ENCODE measurements at places on chromosomes 2 and 18.

- no peak overlapping the region for H3K27ac ChIP-seq
- H3K4me1 ChIP-seq, result no peaks in the 10 kb centered on the region
- H3K27me3 ChIP-seq, result no peaks in the 10 kb centered on the region
- H3K36me3 ChIP-seq, result no peaks in the 10 kb centered on the region
- no peak overlapping the region for H3K4me3 ChIP-seq
These were observed 478.7 kb upstream of the REG3G start for GRCh38 chr2:78546843-78547242.

- peaks cover 4% of the 10 kb centered on the region for H3K36me3 ChIP-seq
- no peak overlapping the region for H3K27ac ChIP-seq
- no peak for DNase-seq
- H3K4me1 ChIP-seq, result no peaks in the 10 kb centered on the region
These were observed 11.3 kb downstream of the MITD1 start for GRCh38 chr2:99169534-99169933.

DNA sequence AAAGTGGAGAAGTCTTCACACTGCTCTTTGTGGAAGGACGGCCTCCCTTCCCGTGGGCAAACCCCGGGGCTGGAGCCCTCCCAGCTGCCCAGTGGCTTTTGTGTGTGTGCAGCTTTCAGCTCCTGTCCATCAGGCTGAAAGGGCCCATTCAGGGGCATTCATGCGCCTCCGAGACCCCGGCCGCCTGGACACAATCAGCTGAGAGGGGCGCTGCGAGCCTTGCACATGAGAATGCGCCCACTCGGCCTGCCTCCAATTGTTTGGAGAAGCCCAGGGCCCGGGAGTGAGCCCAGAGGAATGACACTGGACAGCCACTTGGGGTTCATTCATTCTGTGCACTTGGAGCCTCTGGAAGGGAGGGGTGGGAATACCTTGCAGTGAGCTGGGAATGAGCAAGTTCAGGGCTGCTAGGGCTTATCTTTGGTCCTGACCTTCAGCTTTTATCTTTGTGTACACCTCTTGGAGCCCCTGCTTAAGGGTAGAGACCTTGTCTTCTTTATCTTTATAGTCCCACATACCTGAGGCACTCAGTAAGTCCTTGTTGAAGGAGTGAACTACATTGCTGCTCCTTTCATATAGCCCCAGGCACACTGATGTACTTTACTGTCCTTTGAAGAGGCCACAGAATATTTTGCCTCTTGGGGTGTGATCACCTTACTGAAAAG is 56.5 kb downstream of the TCF7L1 start:
- DNase-seq, result no peak
- H3K4me1 ChIP-seq, result peaks cover 22% of the 10 kb centered on the region
- peaks cover 4% of the 10 kb centered on the region for H3K27me3 ChIP-seq

- no peaks in the 10 kb centered on the region for H3K36me3 ChIP-seq
- H3K4me1 ChIP-seq, result peaks cover 52% of the 10 kb centered on the region
- peaks cover 8% of the 10 kb centered on the region for H3K27me3 ChIP-seq
- no peak overlapping the region for H3K27ac ChIP-seq
These were observed 529 bp downstream of the SEMA4C start for GRCh38 chr2:96869281-96869821.

All from immature natural killer cell (primary cell).